ENCODE measurements at places on chromosomes 3 and 15.
A peak's percentile ranks its signal among the peaks of the same experiment; 100 is the strongest.

DNA sequence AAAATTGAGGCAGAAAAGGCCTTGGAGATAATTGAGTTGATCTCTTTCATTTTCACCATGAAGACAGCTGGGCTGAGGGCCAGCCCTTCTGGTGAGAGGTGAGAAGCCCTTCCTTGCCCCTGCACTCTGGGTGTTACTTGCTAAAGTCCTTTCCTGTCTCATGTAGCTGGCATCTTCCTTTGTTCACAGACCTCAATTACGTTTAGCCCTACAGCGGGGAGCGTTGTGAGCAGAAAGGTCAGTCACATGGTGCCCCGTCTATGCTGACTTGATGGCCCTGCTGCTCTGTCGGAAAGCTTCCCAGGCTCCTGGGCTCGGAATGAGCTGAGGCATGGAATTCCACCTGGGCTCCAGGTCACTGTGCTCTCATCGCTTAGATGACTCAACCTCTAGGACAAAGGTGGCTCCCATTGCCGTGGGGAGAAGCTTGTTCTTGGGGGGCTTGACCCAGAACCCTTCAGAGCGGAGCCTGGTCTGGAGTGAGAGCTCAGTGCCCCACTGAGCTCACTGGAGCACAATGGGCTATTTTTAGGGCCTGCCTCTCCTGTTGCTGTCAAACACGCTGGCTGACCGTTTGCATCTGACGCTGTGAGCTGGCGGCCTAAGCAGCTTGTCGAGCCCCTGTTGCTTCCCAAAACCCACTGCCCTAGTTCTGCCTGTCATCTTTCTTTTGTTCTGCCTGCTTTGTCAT lies 47.0 kb downstream of the RPLP1 start:
- no peak for DNase-seq

- DNase-seq = no peak
Measured at GRCh38 chr3:100516838-100517237, 24.4 kb downstream of the TMEM45A start.

DNA sequence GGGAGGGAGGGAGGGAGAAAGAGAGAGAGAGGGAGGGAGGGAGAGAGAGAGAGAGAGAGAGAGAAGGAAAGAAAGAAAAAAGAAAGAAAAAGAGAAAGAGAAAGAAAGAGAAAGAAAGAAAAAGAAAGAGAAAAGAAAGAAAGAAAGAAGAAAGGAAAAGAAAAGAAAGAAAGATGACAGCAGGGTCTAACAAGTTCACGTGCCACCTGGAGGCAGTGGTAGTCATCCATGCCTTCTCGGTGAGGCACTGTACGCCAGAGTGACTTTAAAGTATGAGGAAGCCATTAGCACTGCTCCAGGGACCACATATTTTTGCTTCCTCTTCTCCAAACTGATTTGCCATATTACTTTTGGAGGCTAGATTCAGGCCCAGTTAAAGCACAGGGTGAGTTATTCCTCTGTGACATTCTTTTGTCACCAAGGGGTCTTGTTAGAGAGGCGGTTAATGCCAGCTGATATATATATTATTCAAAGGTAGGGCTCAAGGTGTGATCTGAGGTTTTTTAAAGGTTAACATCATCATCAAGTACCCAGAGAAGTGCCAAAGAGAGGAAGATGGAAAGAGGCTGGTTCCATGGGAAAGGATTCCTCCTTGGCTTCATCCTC lies at the start of gene HTR3D:
TSS of gene HTR3D (plus strand) at position 556 of the 606 bp plus-strand sequence. CDS start at position 556, 0 bp downstream.
- DNase-seq = no peak

GRCh38 chr3:65318231-65318630 lies 630.4 kb upstream of the ADAMTS9 start:
- DNase-seq = no peak

GRCh38 chr15:55277116-55277564 lies 12.5 kb downstream of the RAB27A start:
- DNase-seq = no peak

DNA sequence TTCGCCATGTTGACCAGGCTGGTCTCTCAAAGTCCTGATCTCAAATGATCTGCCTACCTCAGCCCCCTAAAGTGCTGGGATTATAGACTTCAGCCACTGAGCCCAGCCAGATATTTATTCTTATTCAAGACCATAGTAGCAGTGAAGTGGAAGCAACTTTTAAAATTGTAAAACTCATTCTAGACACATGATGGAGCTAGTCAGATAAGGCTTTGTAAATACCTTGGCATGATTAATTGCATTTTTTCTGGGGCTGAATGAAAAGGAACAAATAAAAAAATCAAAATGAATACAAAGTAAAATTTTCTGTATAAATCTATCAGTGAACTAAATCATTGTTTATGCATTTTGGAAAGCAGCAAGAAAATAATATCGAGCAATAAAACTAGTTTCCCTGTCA lies 4.1 kb upstream of the MYO1E start:
- no peak for DNase-seq

DNA sequence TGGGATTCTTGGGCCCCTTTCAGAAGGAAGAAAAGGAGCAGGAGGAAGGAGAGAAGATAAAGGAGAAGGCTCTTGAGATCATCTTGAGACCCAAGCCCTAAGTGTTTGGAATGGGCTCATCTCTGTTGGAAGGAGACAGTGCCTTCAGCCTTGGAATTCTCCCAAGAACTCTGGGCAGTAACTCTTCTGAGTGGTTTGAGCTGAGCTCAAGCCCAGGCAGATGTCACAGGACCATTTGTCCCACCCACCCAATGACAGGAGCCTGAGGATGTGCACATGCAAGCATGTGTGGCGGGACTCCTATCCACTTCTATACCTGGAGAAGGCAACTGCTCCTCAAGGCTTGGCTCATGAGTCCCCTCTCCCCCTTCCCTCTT lies 14.6 kb upstream of the TMEM40 start:
- no peak for DNase-seq

DNA sequence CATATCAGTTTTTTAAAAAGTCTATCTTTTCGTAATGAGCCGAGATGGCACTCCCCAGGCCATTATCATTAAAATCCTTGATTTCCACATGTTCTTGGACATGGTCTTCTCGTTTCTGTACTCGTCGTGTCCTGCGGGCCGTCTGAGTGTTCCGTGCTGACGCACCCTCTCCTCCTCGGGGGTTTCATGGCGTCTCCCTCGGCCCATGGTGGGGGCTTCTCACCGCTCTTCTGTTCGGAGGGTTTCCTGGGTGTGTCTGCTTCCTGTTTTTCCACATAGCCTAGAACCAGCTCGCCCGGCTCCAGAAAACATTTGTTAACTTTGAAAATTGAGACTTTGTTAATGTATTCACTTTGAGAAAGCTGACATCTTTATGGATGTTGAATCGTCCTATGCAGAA lies 92.7 kb downstream of the VGLL4 start:
- DNase-seq = no peak

DNA sequence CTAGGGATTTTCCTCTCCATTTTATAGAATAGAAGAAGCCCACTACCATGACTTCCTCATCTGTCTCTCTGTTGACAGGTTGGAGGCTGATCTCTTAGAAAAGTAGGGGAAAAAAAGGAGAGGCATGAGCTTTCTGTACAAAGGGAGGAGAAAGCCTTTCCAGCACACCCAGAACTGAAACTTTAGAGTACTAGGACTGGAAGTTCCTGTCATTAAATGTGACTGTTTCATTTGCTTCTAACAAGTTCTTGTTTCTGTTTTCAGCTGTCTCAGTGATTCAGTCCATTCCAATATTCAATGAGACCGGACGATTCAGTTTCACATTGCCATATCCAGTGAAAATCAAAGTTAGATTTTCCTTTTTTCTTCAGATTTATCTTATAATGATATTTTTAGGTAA lies 39.0 kb downstream of the INTS14 start:
- no peak for DNase-seq

- no peak for DNase-seq
Measured at GRCh38 chr3:40885430-40885829, 313.9 kb upstream of the CTNNB1 start.

DNA sequence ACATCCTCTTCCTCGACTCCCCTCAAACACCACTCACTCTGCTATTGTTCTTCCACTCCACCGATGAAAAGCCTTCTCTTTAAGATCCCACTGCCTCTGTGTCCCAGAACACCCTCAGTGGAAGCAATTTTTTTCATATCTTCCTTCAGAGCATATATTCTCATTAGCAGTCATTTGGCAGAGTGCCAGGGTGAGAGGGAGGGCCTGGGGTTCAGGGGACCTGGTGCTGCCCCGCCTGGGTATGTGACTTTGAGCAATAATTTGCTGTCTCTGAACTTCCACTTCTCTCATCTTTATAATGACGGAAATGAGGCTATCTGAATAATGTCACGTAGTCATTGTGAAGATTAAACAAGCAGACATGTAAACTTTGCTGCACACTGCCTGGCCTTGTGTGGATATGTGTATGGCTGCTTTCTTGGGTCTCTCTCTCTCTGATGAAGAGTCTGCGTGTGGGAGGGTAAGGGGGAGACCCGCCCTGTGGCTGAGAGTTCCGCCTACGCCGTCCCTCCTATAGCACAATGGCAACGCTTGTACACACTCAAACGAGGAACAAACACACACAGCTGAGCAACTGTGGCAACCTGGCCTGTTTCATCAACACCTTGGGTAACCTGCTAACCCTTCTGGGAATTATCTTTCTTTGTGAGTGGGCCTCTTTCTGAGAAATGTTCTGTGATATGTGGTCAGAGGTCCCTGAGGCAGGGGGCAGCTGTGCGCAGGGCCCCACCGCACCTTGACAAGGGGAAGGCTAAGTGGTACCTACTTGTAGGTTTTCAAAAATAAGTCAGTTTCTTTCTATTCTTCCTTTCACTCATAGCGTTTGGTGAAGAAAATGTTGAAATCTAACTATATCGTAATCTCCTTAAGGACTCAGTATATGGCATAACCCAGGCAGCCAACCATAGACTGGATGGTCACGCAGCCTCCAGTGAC lies 369.8 kb downstream of the SV2B start:
- peak; percentile 23 for DNase-seq

GRCh38 chr15:94858011-94858410 lies 626.6 kb downstream of the MCTP2 start:
- no peak for DNase-seq

DNA sequence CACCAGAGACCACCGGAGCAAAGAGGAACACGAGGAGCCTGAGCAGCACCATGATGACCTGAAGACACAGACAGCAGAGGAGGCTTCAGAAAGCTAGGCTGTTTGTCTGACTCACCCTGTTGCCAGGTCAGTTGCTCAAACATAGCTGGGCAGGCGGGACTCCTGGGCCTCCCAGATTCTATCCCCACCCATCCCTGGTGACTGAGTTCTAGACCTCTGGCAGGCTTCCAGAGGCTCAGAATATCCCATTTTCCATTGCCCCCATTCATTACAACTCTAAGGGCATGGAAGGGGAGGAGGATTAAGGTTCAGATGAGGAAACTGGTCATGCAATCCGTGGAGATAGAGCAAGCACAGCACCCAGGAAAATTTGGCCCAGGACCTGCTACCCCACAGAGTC lies at the start of gene CDHR4:
TSS of gene CDHR4 (minus strand) at position 113 of the 400 bp plus-strand sequence. CDS start at position 52, 61 bp downstream.
- no peak for DNase-seq

GRCh38 chr3:47604145-47604544 lies 25.5 kb upstream of the CSPG5 start:
- DNase-seq = no peak

- DNase-seq = no peak
Measured at GRCh38 chr3:138323971-138324370, 5.7 kb downstream of the NME9 start.

DNA sequence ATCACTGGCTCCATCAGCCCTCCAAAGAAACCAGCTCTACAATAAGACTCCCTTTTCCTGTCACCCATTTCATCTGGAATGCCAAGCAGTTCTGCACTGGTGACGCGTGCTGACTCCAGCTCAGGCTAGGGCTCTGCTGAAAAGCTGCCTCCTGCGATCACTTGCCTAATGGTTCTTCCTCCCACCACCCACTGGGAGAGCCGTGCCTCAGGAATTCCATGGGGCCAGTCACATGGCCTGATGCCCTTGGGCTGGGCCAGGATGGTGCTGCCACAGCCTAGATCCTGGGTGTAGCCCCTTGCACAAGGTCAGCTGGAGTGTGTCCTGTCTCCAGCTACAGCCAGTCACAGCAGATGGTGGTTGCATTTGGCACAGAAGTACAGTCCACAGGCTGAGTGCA lies 98.9 kb downstream of the DNAJB8 start:
- no peak for DNase-seq

- DNase-seq = no peak
Measured at GRCh38 chr3:184339001-184339400, 1.6 kb downstream of the FAM131A start.

GRCh38 chr3:5015056-5015455 lies 35.8 kb downstream of the BHLHE40 start:
- DNase-seq = no peak

GRCh38 chr3:47407896-47408838 lies 27.3 kb downstream of the PTPN23 start:
- no peak for DNase-seq

GRCh38 chr15:97234851-97235610 lies 725.5 kb upstream of the ARRDC4 start:
- DNase-seq = no peak
